ENCODE measurements at places on chromosomes 2 and 18.

DNA sequence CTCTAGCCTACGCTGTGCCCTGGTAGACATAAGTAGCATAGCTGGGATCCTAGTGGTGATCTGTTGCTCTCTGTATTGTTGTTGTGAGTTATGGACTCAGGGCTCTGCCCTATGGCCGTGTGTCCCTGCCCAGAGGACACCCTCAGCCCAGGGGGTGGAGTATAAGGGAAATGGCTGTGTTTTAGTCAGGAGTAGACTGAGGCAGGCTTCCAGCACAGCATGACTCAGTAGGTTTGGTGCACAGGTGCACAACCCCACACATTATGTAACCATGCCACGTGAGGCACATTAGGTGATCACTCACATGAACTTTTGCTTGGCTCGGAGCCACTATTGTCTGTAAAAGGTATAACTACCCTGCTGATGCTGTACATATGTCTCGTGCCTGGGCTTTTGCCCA lies 59.9 kb upstream of the PEX13 start:
- no peak for DNase-seq

GRCh38 chr18:36499938-36500337 lies 202.4 kb downstream of the FHOD3 start:
- no peak for DNase-seq

DNA sequence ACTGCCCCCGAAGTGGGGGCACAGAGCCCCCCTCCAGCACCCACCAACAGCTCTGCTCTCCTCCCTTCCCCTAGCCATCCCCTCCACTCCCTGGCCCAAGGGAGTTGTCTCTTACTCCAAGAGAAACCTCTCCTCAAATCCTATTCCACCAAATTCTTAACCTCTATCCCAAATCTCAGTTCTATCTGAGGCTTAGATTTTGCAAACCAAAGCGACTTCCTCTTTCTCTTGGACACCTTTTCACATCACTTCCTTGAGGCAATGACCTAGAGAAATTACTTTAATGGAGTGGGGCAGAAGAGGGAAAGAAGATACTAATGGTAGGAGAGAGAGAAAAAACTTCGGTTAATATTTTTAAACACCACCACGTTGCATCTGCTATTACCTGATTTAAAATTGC lies 167.2 kb downstream of the SS18 start:
- DNase-seq = no peak

- DNase-seq = no peak
Measured at GRCh38 chr2:127572841-127573240, 37.4 kb downstream of the MYO7B start.

- no peak for DNase-seq
Measured at GRCh38 chr2:200223205-200223784, 83.2 kb upstream of the SPATS2L start.
